ENCODE measurements at places on chromosomes 1 and 21.

GRCh38 chr1:2156866-2157265 lies 37.7 kb downstream of the FAAP20 start:
- DNase-seq, result no peak

- no peak for DNase-seq
Observed at GRCh38 chr1:197218857-197219256, 49.2 kb upstream of the CRB1 start.

DNA sequence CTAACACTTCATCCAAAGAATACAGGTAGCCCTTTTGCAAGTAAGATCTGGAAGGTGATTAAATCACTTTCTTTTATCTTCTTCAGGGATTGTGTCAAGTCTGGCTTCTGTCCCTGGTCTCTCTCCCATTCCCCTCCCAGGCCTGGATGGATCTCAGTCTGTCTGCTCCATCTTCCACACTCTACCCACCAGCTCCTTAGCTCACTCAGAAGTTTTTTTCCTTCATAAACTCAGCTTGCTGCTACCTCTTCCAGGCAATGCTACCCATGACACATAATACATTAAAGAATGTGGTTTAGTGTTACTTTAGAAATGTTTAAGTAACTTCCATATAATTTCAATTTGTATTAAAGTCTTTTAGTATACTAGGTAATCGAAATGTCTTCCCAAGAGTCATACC lies 133.1 kb downstream of the AKT3 start:
- no peak for DNase-seq

DNA sequence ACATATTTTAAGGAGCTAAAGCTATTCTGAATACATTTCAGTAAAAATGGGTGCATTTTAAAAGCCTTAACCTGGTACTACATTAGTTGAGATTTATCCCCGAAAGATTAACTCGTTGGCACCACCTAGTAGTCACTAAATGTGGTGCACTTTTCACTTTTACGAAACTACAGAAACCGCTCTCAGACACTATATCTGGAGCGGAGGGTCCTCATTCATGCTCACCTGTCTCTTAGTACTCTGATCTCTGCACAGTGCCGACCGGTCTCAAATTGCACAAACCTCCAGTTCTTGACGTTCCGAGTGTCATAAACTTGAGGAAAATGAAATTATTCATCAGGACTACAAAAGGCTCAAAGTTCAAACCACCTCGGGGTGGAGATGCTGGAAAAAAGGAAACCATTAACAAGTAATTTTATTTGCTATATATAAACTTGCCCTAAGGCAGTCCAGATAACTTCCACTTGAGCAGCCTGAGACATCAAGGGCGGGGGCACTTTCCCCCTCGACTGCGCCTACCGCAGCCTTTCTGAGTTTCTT lies 722 bp downstream of the LZIC start:
- no peak for DNase-seq

DNA sequence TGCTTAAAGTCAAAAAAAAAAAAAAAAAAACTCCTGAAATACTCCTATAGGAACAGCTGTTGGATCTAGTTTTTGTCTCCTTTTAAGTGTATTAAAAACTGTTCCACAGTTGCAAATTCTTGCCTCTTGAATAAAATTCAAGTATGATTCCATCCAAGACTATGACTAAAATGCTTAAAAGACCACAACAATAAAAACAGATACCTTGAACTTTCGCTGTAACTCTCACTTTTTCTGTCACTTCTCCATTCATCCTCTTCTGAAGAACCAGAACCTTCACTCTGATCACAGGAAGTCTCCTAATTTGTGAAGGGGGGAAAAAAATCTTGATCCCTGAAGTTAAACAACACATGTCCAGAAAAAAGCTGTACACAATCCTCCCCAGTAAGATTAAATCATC lies 55.0 kb upstream of the PSMG1 start:
- DNase-seq, result no peak

Measured in dorsolateral prefrontal cortex (tissue), 122 donors.